ENCODE measurements at places on chromosomes 6 and 20.

- DNase-seq = no peak
These were observed 29.2 kb downstream of the TMX4 start for GRCh38 chr20:7990385-7990784.

GRCh38 chr6:106609699-106610098 is 19.6 kb downstream of the RTN4IP1 start:
- DNase-seq = peak; percentile 15

DNA sequence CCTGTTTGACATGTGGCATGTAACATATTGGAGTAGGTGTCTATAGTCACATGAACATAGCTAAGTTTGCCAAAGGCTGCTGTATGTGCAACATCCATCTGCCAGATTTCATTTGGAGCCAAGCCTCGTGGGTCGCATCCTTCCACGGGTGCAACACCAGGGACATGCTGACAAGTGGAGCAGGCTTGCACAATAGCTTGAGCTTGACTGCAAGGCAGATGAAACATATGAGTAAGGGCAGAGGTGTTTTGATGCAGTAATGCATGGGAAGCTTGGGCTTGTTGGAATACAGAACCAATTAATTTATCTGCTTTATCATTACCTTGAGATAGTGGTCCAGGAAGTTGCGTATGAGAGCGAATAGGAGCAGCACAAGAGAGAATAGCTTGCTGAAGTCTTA is 74.1 kb upstream of the BTN3A2 start:
- DNase-seq = no peak

- no peak for DNase-seq
These were observed 3.1 kb downstream of the RSPH3 start for GRCh38 chr6:158996856-158997255.

GRCh38 chr6:111765763-111766162 is 107.5 kb downstream of the FYN start:
- DNase-seq = no peak

DNA sequence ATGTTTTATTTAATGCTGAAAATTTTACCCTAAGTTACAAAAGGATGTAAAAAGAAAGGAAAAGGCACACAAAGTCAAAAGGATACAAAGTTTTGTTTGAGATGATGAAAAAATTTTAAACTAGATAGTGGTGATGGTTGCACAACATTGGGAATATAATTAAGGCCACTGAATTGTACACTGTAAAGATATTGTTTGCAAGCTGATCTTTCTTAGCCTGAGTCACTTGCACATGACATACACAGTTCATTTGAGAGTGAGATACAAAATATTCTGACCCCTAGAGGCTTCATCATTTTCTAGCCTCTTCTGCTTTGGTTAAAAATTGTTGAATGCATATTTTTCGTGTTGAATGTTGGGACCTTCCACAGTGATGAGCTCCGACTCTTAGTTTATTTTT is 462.6 kb downstream of the HDGFL1 start:
- no peak for DNase-seq

- DNase-seq = no peak
These were observed 67.4 kb downstream of the CNBD2 start for GRCh38 chr20:36035745-36036144.

All from bone marrow (tissue), 2 donors.